Vagina (tissue), 2 donors: ENCODE measurements at places on chromosomes 13 and 19.

GRCh38 chr13:46039411-46040182, 12.9 kb downstream of the ZC3H13 start:
- DNase-seq = no peak

DNA sequence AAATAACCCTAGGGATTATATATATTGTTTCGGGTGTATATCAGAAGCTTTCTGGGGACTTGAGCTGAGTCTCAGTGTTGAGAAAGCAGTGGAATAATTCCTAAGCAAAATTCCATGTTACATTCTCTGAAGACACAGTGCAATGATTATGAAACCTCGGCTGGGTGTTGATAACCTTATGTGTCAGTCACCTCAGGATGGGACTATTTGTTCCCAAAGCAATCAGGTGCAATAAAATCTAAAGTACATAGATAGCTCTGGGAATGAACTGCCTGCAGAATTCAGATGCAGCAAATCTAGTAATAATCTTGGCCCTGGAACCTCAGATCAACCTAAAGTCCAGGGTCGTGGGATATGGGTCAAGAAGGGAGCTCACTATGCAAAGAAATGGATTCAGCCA, 53.0 kb downstream of the EDNRB start:
- DNase-seq = no peak

GRCh38 chr13:77554069-77554468, 18.6 kb downstream of the SCEL start:
- DNase-seq = no peak

DNA sequence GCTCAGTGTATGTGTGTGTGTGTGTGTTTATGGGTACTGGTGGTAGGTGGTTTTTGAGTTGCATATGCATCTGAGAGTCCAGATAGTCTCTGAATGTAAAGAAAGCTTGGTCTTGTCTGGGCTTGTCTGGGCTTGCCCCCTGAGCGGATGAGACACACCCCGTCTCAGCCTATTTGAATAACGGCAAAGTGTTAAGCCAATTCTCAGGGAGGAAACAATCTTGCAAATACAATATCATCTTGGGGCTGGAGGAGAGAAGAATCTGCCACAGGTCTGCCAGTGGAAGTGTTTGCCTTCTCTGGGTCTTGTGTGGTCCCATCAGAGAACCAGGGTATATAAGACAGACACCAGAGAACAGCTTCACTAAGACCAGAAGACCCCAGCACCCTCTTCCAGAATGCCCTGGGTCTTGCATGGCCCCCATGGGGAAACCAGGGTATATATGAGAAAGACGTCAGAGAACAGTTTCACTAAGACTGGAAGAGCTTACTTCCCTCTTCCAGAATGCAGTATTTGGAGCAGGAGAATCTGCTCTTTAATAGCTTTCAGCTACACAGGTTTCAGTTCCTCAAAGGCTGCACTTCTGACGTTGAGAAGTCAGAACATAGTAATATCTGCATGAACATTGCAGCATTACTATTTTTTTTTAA, 13.3 kb downstream of the CD70 start:
- DNase-seq = no peak

DNA sequence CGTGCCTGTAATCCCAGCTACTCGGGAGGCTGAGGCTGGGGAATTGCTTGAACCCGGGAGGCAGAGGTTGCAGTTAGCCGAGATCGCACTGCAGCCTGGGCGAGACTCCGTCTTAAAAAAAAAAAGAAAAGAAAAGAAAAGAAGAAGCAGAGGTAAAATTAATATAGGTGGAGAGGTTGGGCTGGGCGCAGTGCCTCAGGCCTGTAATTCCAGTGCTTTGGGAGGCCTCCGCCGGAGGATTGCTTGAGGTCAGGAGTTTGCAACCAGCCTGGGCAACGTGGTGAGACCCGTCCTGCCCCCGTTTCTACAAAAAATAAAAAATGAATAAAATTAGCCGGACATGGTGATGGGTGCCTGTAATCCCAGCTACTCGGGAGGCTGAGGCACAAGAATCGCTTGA, 912 bp upstream of the TUBA3C start:
- peak; percentile 16 for DNase-seq

GRCh38 chr13:110758195-110758805, 44.8 kb downstream of the ING1 start:
- no peak for DNase-seq

- DNase-seq = no peak
These were observed 114.3 kb upstream of the TDRD3 start for GRCh38 chr13:60282708-60283107.

DNA sequence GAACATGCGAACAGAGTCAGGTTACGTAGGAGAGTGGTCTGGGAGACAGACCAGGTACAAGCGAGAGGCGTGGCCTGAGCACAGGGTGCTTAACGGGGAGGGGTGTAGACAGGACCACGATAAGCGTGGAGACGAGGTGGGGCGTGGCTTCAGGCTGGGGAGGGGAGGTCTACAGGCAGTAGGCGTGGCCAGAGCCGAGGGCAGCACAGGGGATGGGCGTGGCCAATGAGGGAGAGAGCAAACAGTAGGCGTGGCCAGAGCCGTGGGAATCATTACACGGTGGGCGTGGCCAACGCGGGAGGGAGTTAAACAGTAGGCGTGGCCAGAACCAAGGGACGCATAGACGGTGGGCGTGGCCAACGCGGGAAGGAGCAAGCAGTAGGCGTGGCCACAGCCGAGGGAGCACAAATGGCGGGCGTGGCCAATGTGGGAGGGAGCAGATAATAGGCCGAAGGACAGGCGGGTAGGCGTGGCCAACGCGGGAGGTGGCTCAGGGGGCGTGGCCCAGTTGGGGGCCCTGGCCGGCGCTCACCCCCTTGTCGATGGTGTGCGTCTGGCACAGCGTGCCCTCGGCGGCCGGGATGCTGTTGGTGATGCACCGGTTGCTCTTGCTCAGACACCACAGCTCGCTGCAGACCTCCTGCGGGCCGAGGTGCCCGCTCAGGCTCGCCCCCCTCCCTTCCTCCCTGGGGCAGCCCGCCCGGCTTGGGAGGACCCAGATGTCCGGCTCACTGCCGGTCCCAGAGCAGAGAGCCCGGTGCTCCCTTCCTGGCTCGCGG, 15.2 kb upstream of the MYO1F start:
- DNase-seq = no peak

GRCh38 chr19:56133858-56134653, 7.0 kb upstream of the ZNF444 start:
- no peak for DNase-seq

DNA sequence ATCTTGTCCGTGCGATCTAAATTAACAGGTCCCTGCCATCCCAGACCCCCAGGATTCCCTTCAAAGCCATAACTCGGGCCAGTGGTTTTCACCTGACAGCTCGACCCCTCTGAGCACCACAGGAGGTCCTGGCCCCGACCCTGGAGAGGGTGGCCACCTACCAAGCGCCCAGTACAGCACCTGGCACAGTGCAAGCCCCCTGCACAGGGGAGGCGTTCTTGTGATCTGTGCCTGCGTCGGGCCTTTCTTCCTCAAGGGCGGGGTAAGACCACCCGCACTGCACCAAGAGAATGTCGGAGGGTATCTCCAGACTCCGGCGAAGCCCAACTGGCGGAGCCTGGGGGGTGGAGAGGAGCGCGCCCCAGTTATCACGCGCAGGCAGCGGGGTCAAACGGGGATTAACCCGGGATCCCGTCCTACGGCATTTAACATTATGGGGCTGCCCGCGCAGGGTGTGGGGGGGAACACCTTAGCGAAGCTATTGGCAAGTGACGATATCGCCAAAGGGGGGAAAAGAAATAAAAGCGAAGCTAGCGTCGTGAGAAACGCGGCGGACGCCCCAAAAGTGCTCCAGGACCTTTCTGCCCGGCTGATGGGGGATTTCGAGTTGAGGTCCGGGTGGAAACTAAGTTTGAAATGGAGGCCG, 1.3 kb upstream of the HNRNPL start:
- DNase-seq = peak; percentile 93
